Fibroblast of mammary gland (primary cell): ENCODE measurements at places on chromosomes 3 and 15.
A peak's percentile ranks its signal among the peaks of the same experiment; 100 is the strongest.

- no peak for DNase-seq
Observed at GRCh38 chr15:85356276-85356675, 24.1 kb upstream of the AKAP13 start.

DNA sequence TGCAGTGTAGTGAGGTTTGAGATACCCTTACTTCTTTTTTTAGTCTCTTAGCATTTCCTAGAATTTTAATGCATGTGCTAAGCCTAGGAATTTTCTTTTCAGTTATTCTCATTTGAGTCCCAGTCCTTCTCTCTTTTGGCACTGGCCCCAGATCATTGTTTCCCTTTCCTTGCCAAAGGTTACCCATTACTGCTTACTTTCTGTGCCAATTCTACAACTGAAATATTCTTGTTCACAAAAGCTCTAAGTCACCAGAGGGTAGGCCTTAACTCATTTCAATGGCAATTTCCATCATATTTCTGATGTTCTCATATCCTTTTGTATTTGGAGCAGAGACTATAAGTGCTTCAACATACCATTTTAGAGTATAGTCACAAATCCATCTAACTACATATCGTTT, 199.6 kb upstream of the CBLB start:
- DNase-seq = no peak

- DNase-seq = peak; percentile 47
Observed at GRCh38 chr3:21356402-21356801, 394.6 kb downstream of the ZNF385D start.

GRCh38 chr15:69414701-69415167, 585 bp downstream of the KIF23 start:
- peak; percentile 79 for DNase-seq

DNA sequence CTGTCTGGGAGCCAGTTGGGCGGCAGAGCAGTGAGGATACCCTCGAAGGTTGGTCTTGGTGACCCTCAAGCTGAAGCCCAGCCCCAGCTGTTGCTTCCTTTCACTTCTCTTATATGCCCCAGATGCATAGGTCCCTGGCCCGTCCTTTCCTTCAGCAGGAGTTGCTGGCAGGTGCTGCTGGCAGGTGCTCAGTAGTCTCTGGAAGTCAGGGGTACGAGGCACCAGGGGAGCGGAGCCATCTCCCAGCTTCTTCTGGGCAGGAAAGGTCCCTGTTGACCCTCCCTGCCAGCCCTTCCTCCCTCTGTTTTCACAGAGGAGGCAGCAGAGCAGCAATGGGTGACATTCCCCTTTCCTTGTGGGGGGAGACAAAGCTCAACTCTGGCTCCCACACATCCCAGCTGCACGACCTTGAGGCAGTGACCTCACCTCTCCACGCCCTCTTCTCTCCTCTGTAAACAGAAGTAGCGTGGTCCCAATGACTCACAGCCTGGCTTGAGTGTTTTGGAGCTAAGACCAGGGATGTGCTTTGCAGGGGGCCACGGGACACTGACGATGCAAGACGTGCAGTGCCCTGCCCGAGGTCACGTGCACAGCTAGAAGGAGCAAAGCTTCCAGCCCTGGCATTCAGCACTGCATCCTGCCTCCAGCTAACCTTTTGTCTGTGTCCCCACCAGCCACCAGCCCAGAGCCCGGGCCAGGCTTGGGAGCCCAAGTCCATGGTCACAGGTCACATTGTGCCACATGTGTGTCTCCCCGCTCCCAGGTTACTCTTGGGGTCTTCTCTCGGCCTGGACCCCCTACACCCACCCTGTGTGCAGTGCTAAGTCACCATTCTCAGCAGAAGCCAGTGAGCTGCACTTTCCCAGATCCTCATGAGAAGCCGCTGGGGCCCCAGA, 49.7 kb downstream of the SLC6A6 start:
- peak; percentile 99 for DNase-seq

- DNase-seq = no peak
Observed at GRCh38 chr15:29990035-29990434, 92.7 kb upstream of the GOLGA8J start.

DNA sequence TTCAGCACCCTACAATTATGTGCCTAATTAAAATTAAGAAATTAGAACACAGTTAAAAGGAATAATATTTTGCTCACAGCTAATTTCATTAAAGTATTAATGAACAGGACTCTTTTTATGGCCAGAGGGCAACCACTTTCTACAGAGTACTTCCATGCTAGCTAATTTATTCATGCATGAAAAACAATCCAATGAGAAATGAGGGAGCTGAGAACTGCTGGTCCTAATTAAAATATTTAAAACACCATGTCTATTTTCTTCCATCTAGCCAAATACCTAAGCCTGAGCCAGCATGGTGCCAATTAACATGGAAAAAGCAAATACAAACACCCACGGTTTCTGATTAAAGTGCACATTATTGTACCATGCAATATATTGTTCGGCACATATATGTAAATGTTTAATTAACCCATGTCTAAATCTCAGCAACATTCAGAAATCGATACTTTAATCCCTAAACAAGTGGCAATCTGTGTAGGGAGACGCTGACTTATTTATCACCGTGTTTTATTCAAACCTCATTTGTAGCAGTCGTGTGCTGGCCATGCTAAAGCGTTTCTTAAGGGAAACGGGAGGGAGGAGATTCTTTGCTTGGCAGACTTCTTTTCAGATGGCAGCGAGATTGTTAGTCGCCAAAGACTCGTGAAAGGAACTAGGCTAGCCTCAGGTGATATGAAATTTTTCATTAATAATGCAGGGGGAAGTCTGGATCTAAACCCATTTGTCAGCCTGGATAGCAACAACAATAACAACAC, 193.5 kb downstream of the ANXA2 start:
- no peak for DNase-seq

DNA sequence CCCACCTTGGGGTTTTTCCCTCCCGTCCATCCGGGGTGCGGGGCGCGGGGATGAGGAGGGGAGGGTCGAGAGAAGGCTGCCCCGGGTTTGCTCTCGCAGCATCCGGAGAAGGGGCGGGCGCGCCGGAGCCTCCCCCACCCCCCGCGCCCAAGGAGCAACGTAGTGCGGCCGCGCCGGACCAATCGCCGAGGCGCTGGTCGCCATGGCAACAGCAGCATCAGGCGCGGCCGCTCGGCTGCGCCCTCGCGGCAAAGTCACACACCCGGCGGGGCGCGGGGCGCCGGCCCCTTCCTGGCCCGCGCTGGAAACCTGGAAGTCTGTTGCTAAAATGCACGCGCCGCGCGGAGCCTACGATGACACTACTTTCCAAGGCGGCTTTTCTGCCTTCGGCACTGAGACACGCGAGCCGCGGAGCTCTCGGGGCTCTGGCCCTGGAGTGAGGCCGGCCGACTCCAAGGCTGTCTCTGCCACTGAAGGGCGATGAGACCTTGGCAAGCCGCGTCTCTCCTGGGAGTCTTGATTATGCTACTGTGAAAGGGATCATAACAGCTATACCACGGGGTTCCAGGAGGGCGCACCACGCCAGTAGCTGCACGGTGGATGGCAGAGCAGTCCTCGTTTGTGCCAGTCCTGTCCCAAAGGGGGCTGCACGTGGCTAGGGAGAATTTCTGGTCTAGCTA, at the start of gene IQSEC1:
IQSEC1 (minus strand) TSS at position 104 of the 680 bp plus-strand sequence. CDS start 415 bp downstream, outside the sequence.
- peak; percentile 8 for DNase-seq

DNA sequence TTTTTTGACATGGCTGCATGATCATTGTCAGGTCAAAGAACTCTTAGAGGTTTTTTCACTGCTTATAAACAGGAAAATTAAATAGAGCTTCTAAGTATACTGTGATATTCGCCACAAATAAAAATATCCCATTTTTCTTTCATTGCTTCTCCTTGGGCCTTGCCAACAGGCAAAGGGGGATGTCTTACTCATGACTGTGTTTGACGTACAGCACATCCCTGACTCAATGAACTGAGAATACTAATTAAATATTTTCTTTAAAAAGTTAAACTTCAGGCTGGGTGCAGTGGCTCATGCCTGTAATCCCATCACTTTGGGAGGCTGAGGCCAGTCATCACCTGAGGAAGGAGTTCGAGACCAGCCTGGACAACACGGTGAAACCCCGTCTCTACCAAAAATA, 41.4 kb upstream of the CCDC80 start:
- peak; percentile 68 for DNase-seq

- DNase-seq = peak; percentile 19
Observed at GRCh38 chr3:123605789-123606234, 21.0 kb upstream of the HACD2 start.

DNA sequence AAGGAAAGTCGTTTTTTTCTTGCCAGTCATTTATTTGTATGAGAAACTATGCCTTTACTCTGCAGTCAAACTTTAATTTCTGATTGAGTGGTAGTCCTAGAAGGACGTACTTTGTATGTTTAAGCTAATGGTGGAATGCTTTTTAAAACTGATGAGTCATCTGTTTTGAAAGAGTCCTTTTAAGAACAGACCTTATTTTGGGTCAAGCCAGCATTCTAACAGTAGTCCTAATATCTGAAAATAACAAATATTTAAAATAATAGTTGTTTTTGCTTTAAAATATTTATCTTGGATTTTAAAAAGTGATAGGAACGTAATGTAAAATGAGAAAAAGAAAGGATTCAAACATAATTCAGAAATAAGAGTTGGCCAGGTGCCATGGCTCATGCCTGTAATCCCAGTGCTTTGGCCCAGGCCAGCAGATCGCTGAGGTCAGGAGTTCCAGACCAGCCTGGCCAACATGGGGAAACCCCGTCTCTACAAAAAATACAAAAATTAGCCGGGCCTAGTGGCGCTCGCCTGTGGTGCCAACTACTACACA, 1.3 kb upstream of the LRRC58 start:
- peak; percentile 87 for DNase-seq

DNA sequence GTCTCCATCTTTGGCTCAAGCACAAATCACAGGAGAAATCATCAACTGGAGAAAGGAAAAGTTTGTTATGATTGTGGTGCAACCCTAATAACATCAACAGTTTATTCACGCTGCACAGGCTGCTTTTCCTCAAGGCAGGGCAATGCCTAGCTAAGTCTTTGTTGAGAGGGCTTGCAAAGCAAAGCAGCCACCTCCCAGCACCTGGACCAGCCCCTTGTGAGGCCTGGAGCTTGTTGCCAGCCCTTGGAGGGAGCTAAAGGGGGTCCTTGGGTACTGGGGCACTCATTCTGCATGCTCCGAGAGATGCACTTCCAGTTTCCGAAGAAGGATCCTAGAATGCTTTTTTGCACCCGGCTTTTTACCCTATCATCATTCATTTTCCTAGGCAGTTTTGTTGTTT, 288.2 kb downstream of the CLSTN2 start:
- no peak for DNase-seq

GRCh38 chr15:85485956-85486567, 105.7 kb downstream of the AKAP13 start:
- peak; percentile 81 for DNase-seq

DNA sequence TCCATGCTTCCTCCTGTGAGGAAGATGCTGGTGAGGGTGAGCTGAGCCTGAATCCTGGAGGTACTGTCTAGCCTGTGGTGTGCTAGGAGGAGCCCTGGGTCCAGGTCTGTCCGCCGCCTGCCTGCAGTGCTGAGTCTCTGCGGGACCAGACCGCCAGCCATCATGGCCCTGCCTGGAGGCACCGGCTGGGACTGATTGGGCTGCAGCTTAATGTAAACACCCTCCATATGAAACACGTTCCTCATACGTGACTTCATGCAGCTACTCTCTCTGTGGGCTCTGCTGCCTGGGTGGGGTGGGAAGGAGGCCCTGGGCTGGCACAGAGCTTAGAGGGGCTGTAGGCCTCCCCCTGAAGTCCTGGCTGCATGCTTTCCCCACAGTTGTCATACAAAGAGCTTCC, 67.4 kb downstream of the FBLN2 start:
- no peak for DNase-seq

DNA sequence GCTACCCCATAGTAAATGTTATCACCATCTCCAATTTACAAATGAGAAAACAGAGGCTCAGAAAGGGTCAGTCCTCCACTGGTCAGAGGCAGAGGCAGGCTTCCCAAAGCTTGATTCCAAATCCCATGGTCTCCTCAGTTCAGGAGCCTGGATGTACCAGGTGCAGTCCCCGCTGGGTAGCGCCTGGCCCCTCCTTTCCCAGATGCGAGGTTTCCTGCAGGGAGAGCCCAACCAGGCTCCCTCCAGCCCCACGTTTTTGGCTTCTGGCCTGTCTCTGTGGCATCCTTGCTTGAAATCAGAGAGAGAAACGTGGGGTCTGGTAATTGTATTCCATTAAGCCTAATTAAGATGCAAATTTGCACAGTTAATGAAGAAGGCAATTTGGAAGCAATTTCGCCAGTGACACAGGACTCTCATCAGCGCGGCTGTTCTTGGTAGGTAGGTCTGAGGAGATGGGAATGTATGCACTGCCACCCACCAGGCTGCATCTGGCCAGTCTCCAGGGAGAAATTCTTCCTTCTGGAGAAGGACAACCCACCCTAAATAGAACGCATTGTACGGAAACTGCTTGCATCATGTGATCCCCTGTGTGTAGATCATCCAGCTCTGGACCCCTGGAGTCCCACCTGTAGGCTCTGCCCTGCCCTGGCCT, 50.5 kb downstream of the HRH1 start:
- DNase-seq = no peak

- no peak for DNase-seq
Observed at GRCh38 chr3:64318001-64318400, 92.7 kb upstream of the PRICKLE2 start.

GRCh38 chr3:124669470-124669869, 60.8 kb upstream of the UMPS start:
- DNase-seq = peak; percentile 94

- DNase-seq = no peak
Observed at GRCh38 chr3:114863848-114864247, 283.2 kb downstream of the ZBTB20 start.

DNA sequence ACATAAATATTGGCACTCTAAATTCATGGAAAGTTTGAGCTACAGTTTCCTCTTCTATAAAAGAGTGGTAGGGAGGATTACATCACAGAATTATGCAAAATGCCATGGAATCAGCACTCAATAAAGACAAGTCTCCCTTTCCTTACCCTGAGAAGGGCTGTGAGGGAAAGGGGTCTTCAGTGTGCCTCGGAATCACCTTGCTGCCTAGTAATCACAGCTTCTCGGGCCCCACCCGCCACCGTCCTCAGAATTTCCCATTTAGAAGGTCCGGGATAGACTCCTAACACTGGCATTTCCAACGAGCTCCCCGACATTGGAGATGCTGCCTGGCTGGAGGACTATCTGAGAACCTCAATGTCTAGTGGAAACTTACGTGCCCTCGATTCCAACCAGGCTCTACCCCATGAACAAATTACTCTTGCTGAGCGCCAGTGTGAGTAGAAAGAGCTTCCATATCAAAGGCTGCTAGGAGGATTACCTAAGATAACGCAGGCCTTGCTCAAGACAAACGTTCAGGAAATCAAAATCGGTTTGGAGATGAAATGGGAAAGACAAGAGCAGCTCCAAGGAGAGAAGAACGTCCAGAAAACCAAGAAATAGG, 92.1 kb upstream of the CHD2 start:
- peak; percentile 49 for DNase-seq

- DNase-seq = no peak
Observed at GRCh38 chr3:63687278-63688225, 35.1 kb downstream of the SNTN start.

DNA sequence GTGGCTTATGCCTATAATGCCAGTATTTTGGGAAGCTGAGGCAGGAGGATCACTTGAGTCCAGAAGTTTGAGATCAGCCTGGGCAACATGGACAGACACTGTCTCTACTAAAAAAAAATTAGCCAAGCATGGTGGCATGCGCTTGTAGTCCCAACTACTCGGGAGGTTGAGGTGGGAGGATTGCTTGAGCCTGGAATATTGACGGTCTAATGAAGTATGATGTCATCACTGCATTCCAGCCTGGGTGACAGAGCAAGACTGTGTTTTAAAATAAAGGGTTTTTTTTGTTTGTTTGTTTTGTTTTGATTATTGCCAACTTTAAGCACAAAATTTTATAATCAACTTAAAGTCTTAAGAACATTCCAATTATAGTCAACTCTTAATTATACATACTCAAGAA, 6.8 kb downstream of the PLSCR1 start:
- DNase-seq = peak; percentile 26

- no peak for DNase-seq
Observed at GRCh38 chr3:82939491-82940097, 1178.1 kb upstream of the GBE1 start.
